Urothelium cell line (cell line): ENCODE measurements at places on chromosomes 5 and 9.
A peak's percentile ranks its signal among the peaks of the same experiment; 100 is the strongest.

DNA sequence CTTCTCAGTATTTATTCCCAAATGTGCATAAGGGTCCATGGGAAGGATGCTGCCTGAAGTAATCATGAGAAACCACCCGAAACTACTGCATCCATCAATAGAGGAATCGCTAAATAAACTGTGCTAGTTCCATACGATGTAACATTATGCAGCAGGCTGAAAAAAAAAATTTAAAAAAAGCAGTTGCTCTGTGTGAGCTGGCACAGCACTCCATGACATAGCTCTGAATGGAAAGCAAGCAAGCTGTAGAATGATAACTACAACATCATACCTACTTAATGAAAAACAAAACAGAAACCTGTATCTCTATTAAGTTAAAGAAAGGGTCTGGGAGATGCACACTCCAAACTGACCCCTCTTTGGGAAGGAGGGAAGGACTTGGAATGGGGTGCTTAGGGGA is 49.3 kb downstream of the SHB start:
- no peak for DNase-seq

GRCh38 chr5:145015146-145015545 is 820.0 kb downstream of the PRELID2 start:
- no peak for DNase-seq

DNA sequence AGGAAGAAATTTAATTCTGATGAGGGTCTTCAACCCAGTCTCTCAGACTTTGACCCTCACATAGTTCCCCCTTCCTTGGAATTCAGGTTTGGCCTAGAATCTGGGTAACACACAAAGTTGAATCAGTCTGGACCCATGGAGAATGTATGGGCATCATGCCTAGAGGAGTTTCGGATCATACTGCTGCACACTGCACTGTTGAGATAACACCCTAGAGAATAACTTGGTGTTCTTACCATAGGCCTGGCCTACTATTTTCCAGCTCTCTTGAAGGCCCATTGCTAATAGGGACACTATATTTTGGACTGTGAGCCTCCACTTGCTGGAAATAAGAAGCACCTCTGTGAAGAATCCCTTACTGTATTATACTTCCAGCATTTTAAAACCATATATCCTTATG is 413.5 kb downstream of the PLK2 start:
- no peak for DNase-seq

GRCh38 chr5:53436480-53437191 is 43.8 kb upstream of the FST start:
- no peak for DNase-seq

DNA sequence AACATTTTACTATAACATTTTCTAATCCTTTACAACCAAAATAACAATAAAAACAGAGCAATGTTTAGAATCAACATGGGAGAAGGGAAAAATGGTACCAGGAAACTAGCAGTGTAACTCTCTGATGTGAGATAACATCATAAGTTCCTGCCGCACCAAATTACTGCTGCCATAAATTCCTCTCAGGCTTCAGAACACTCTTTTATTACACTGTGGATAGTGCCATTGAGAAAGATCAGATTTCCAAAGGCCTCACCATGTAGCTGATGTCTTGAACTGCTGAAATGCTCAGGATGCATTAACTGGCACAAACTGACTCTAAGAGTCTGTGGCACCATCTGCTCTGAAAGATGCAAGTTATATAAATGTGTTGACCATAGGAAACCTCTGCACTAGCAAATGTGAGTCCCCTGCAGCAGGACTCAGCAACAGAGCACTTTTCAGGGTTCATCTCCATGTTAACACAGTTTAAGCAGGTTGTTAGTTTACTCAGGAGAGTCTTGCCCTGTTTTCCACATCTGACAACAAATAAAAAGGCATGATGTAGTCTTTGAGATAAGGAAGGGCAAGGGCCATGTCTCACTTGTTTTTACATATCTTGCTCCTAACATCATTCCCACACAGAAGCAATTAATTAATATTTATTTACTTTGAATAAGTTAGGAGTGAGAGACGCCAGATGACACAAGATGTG is 218.1 kb downstream of the CETN3 start:
- no peak for DNase-seq

DNA sequence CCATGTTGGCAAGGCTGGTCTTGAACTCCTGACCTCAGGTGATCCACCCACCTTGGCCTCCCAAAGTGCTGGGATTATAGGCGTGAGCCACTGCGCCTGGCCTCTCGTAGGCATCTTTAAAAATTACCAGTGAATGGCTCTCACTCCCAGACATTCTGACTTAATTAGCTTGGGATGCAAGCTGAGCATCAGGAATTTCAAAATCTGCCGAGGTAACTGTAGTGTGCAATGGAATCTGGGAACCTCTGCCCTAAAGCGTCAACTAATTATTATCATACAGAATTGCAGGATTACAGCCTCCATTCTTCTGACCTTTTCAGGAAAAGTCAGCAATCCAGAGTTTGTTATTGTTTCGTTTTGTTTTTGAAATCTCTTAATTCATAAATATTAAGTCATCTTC is 213.4 kb upstream of the DMAC1 start:
- DNase-seq: peak; percentile 15

GRCh38 chr5:177565046-177565445 is 10.7 kb upstream of the FAM193B start:
- no peak for DNase-seq

DNA sequence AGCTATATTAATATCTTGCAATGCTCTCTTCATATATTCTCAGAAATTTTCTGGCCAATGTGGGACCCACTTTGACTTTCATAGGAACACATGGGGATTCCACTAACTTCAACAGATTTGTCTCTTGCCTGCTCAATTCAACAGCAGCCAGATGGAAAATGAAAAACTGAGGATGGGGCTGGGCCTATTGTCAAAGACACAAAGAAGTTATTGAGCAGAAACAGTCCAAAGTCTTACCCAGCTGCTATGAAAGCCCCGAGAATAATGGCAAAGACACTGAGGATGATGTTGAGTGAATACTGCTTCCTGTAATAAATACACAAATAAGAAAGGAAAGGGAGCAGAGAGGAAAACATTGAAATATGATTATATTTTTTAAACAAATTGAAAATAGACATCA is 32.6 kb downstream of the SLC35D2 start:
- DNase-seq: no peak

DNA sequence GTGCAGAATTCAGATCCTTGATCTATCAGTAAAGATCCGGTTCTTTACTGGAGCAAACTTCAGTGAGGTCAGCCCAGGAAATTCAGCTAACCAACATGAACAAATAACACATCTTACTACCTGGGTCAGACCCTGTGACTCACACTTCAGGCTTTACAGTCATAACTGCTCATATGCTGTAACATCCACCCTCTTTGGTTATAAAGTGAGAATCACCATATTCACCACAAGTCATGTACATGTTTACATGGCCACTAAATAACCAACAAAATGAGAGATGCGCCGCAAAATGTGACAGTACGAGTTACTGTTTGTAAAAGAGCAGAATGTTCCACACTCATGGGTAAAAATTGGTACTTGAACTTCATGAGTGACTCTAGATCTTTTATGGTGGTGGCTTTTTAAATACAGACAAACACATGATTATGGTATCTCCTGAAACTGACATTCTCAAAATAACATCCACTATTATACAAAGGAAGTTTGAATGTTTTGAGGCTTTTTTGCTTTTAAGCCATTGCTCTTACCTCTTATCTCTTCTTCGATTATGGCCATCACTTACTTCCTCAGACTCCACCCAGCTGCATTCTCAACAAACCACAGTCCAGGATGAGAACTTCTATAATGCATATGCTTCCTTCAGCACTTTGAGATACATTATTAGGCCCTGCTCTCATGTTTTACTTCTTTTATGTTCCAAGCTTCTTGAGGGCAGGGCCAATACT is 516.6 kb downstream of the RAB3C start:
- peak; percentile 61 for DNase-seq

DNA sequence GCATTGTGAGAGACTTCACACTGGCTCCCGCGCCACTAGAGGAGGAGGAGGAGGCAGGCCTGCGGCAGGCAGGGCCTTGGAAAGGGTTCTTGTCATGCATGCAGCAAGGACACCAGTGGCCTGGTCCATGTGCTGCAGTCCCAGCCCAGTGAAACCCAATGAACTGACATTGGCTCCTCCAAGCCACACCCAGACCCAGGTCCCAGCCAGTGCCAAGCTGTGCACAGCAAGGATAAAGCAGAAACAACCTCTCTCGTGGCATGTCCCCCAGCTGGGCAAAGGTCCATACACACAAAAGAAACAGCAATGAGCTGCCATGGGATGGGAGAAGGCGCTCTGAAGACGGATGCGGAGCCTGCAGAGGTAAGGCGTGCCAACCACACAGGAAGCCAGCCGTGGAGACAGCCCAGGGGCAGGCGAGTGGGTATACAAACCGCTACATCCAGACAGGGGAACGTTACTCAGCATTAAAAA is 89.2 kb downstream of the SEMA4D start:
- DNase-seq: no peak

GRCh38 chr5:106415541-106415940 is 1255.2 kb downstream of the EFNA5 start:
- DNase-seq: peak; percentile 71

GRCh38 chr5:93578813-93579691 is 2.0 kb downstream of the NR2F1-AS1 start:
- no peak for DNase-seq

DNA sequence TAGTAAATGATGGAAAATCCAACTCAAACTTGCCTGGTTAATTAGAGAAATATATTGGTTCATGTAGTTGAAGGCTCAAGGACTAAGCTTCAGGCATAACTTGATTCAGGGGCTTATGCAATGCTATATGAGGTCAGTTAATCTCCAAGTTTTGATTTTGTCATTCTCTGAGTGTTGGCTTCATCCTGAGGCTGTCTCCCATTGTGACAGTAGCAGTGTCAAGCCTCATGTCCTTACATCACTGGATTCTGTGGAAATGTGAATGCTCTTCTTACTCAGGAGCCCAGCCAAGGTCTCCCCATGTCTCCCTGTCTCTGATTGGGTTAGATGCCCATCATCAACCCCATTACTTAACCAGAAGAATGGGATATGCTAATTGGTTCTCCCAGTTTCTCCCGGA is 44.4 kb upstream of the SNX2 start:
- DNase-seq: no peak

DNA sequence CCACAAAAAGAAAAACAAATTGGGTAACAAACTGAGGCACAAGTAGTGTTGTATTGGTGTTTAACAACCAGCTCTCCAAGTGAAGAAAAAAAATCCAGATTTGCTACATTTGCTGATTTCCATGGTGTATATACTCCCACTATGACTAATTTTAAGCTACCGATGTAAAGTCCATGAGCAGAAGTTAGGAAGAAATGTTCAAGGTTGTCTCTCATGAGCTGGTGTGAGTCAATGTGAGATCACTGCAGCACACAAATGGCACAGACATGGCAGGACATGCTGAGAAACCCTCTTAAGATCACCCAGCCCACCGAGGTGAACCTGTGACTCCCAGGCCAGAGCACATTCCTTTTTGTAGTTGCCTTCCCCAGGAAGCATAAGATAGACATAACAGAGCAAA is 36.2 kb downstream of the SLC44A1 start:
- DNase-seq: no peak

DNA sequence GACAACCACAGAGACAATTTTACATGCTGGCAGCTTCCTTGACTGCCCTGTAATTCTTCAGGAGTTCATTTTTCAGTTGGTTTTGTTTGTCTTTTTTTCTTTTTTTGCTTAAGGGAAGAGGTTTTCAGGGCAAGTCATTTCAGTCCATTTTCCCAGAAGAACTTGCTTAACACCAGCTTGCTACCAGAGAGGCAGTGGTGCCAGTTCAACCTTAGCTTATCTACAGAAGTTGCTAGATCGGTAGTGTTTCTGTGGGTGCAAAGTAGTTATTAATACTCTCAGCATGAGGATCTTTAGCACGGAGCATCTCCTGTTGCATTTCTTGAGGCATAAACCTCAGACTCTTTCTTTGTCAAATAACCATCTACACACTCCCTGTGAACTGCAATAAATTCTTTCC is 1.1 kb downstream of the SPEF2 start:
- no peak for DNase-seq

GRCh38 chr5:132426525-132427138 is 57.1 kb downstream of the SLC22A5 start:
- DNase-seq: peak; percentile 73

GRCh38 chr5:57501414-57502201 is 19.0 kb upstream of the ACTBL2 start:
- DNase-seq: no peak

GRCh38 chr9:112753725-112754124 is 3.2 kb downstream of the SNX30 start:
- peak; percentile 65 for DNase-seq

GRCh38 chr5:33310451-33310850 is 130.3 kb upstream of the TARS1 start:
- DNase-seq: no peak

DNA sequence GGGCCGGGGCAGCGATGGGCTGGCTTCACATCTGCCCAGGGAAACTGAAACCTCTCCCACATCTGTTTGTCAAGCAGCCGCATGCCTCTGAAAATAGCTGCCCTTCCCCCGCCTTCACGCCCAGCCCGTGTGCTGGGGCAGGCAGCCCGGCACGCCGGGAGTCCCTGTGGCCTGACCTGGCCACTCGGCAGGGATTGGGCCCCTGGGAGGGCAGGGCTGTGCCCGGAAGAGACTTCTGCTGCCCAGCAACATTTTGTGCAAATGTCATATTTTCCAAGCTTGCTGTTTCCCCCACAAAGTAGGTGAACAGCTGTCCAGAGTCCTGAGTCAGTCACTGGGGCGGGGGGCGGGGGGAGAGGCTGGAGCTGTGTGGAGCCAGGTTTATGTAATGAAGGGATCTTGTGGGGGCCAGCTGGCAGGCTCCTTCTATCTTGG is 8.2 kb downstream of the COL27A1 start:
- no peak for DNase-seq

DNA sequence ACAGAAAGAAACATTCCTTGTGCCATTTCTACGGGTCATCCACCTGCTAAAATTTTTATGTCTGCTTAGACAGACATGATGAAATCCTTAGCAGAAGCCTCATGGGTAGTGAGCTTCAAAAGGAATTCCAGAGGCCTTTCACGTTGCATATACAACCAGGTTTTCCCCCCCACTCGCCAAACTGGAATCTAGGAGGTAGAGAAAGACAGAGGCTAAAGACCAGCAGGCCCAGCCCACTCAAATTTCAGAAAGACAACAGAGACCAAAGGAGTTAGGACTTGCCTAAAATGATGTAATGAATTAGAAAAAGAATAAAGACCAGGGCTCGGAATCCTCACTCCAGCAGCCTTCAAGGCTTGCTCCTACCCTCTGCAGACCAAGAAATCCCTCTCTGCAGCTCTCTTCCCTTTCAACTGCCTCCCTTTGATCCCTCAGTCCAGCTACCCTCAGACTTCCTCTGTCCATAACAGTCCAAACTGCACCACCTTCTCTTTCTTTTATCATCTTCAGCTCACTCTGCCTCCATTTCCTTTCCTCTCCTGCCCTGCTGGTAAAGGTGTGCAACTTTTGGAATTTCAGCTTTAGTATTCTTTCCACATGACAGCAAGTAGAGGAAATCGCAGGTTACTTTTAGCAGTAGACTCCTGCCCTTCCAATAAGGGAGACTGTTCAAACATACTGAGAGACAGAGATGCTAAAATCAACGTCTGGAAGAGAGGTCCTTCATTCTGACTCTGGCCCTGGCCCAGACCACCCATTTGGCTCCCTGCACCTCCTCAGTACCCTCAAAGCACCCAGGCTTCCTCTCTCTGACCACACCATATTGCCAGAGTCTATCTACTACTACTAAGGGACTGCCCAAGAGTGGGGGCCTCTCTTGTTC is 8.9 kb downstream of the B4GALT1 start:
- no peak for DNase-seq

GRCh38 chr5:174446988-174447387 is 277.4 kb upstream of the MSX2 start:
- DNase-seq: no peak
